ENCODE measurements at places on chromosomes 6 and 20.

DNA sequence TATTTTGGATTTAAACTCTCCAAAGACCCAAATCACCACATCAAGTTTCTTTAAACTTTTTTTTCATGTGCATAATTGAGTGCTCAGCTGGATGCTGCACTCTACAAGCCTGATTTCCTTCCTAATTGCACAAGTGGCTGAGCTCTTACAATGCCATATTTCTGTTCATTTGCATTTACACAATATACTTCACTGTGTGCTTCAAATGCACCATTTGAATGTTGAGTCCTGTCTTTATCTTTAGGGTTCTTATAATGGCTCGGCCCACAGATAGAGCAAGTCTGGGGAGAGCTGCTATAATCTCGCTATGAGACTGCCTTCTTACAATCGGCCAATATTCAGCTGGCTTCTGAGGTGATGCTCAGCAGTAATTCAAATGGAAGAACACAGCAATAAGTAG is 200.6 kb upstream of the MAP3K7 start:
- DNase-seq = no peak

DNA sequence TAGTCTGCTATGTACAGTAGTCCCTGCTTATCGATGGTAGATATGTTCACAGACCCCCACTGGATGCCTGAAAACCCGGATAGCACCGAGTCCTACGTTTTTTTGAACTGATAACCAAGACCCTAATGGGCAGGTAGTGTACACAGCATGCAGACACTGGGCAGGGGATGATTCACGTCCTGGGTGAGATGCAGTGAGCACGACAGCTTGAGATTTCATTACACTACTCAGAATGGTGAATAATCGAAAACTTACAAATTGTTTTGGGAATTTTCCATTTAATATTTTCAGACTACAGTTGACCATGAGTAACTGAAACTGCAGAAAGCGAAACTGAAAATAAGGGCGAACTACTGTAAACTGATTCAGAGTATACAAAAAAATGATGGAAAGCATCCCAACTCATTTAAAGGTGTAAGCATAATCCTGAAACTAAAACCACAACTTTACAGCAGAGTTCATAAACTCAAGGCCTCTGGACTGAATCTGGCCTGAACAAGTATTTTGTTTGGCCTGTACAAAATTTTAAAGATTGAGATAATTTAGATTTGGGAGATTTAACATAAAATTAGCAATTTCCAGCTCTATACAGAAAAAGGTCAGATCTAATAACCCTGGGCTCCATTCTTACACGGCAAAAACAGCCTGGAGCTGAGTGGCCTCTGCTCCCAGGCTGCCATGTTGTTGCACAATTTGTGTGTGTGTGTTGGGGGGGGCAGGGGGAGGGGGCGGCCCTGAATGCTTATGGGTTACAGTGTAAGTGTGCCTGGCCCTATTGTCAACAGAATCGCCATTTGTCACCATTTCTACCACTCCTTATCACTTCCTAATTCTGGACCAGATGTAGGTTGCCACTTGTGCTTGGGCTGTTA is 34.9 kb downstream of the RNF24 start:
- DNase-seq = no peak

- DNase-seq = no peak
Measured at GRCh38 chr6:106510090-106510970, 119.0 kb downstream of the RTN4IP1 start.

DNA sequence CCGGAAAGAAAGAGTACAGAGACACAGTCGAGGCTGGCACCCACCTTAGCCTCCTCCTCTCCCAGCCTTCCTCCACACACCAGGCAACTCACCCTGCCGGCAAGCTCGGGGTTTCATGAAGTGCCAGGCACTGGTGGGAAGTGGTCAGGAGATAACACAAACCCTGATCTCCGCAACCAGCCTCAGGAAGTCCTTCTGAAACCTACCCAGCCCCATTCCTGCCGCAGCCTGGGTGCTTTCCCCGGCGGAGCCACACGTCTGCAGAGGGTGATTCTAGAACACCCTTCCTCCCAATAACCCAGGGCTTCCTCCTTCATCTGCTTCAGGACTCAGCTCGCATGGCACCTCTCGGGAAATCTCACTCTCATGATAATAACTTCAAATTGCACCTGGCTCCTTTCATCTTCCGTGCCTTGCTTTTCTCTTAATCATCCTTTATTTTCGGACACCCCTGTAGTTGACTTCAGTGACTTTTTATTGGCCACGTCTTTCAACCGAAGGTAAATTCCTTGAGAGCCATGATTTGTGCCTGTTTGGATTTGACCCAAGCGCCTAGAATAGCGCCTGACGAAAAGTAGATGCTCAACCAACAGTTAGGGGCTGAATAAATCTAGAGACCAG is 8.7 kb upstream of the HLA-E start:
- no peak for DNase-seq

- no peak for DNase-seq
Measured at GRCh38 chr20:57804470-57805250, 94.8 kb upstream of the PMEPA1 start.

DNA sequence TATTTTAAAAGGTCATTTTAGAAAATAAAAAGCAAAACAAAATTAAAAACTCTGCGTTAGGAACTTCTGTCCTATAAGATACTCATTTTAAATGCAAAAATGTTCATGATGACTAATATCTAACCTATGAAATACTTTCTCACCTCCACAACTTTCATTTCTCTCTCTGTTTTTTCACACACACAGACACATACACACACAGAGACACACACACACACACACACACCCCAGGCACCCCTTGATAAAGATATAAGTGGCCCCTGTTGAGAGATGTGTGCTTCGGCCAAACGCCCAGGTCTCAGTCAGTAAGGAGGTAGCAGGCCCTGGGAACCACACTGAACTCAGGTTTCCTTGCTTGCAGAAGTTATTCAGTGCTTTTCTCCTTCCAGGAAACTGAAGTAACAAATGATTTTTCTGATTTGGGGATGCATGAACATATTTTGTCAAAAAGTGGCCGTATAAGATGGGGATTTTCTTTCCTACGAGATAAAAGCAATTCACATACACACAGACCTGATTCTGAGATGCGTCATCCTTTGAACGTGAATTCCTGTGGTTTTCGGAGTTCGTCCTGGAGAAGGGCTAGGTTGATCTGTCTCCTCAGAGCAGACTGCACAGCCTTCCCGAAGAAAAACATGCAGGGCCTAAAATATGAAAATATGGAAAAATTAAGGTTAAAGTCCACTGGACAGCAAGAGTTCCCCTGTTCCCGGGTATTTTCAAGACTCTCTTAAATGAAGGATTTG is 306.8 kb upstream of the FOXQ1 start:
- no peak for DNase-seq

GRCh38 chr6:24329451-24329850 is 28.4 kb downstream of the DCDC2 start:
- no peak for DNase-seq

DNA sequence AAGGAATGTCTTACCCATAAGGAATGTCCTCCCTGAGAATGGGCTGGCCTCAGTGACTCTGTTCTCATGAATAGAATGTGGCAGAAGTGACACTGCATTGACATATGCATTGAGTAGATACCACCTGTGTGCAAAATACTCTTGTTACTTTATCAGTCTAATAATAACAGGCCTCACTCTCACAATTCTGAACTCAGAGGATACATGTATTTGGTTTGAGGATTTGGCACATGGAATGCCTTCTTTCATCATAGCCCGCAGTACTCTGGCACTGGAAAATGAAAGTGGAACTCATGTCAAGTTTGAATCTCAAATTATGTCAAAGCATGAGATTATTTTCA is 52.9 kb upstream of the PLCB4 start:
- peak; percentile 60 for DNase-seq

DNA sequence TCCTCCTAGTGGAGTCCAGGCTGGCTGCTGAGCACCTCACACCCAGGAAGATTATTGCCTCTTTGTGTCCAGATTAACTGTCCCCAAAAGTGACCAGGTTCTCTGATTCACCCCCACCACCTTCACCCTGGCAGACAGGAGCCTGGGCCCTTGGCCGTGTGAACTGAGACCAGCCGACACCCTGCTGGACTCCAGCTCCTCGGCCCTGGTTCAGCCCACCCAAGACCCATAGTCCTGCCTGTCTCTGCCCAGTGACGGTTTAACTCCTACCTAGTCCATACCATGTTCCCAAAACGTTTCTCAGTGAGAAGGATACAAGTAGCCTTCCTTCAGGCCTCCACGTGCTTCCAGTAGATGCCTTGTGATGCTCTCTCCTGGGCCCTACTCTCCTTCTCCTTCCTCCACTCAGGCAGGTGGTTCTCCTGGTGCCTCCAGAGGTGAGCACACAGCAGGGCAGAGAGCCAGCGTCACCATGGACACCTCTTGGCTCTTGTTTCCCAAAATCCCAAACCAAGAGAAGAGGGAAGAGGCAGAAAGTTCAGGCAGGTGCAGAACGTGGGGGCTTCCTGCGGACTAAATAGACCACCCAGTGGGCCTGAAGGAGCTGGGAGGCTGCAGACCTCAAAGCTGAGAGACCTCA is 134.4 kb upstream of the CST7 start:
- DNase-seq = no peak

- DNase-seq = no peak
Measured at GRCh38 chr20:24449026-24449720, 20.3 kb upstream of the SYNDIG1 start.

DNA sequence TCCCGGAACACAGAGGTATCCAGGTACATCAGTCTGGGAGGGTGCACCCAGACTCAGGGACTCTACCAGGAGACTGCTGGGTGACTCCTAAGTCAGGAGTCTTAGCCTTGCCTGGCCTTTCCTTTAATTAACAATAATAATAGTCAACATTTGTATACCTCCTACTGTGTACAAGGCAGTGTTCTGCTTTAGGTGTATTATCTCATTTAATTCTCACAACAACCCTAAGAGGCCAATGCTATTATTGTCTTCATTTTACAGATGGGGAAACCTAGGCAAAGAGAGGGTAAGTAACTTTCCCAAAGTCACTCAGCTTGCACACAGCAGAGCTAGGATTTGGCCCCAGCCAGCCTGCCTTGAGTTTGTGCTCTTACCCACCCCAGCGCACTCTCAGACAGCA is 39.6 kb downstream of the MRPL14 start:
- no peak for DNase-seq

DNA sequence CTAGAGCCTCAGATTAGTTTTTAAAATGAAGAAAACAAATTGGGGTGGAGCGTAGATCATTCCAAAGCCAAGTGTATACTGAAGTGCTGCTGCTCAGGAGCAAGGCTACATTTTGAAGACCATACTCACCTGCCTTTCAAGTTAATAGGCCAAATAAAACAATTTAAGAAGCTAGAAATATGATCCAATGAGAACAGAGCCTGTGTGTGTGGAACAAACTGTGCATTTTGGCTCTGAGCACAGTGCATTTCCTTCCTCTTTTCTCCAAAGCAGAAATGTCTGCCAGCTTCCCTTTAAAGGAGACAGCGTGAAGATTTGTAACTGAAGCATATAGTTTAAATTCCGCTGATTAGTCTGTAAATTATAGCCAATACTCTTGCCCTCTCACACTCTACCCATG is 3.2 kb upstream of the IFNGR1 start:
- DNase-seq = no peak

All from HS-27A (cell line).